ENCODE measurements at places on chromosomes 1 and 21.

DNA sequence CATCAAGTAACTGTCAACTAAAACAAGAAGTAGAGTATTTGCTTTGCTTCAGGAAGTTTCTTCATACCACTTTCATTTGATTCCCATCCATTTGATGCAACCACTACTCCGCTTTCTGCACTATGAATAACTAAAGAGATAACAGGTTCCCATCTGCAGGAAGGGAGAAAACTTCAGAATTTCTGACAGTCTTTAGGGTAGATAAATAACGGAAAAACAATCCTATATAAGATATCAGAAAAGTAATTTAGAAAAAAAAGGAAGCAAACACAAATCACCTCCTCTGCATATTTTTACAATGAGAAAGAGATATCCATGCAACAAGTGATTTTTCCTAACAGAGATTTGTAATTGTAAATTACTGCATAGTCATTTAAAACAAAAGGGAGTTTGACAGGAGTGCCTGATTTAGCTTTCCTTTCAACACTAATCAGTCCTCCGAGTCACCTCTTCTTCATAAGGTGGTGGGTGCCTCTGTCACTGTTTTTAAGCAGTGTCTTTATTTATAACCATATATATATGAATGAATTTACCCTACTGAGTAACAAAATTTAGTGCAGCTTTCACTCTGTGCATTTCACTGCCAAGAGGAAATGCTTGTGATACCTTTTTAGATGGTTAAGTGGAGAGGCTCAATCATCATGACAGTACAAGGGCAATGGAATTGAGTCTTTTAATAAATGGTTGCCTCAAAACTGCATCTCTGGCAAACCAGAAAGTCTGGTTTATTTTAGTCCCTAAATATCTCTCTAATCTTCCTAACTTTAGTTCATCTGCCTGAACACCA is 1920.4 kb downstream of the MRPL39 start:
- no peak for DNase-seq

DNA sequence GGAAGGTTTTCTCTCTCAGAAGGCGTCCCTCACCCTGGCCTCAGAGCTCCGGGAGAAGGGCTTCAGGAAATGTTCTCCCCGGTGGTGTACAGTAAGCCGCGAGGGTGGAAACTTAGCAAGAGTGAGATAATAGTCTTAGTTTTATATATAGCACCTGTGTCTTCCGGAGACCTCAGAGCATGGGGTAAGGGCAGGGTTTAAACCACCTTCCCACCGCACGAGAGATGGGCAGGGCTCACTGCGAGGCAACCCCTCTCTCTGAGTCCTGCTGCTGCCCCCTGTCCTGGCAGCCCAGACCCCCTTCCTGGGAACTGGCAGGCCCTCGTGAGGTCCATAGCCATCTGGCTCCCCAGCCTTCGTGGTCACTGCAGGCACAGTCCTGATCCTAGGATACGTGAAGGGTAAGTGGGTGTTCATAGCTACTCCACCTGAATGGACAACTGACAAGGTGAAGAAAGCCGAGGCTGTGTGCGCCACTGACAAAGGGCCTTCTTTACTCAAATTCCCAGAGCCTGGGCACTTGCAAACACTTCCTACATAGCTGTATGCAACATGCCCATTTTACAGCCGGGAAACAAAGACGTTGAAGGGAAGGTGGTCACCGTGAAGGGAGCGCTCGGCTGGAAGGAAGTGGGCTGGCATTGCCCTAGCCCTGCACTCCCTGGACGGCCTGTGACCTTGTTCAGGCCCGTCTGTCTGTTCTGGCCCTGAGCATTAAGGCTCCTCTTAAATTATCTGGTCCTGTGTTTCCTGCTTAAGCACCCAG is 26.9 kb downstream of the ITPKB start:
- no peak for DNase-seq

DNA sequence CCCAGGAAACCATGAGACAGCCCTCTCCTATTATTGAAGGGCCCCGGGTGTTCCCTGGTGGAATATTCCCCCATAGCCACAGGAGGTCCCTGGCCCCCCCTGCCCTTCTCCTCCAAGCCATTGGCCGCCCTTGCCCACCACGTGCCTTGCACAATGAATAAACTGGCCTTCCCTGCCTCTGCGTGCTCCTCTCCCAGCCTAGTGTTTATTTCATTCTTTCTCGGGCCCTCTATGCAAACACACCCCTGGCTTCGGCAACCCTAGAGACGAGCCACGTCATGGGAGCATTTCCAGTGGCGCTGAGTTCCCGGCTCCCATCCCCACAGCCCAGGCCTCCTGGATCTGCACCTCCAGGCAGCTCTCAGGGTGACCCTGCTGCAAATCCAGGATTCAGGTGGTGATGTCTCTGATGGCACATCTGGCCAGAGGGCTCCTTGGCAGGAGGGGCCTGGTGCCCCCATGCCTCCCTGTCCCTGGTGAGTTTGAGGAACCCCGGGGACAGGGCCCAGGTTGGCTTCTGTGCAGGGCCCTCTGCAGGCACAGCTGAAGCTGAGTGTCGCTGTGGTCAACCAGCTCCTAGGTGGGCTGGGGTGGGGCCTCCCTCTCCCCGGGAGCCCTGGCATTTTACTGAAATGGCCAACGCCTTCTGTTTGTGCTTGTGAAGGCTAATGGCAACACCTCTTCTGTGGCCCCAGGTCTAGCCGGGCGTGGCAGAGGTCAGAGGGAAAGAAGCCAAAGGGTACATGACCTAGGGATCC is 6.2 kb downstream of the KRTAP10-12 start:
- no peak for DNase-seq

DNA sequence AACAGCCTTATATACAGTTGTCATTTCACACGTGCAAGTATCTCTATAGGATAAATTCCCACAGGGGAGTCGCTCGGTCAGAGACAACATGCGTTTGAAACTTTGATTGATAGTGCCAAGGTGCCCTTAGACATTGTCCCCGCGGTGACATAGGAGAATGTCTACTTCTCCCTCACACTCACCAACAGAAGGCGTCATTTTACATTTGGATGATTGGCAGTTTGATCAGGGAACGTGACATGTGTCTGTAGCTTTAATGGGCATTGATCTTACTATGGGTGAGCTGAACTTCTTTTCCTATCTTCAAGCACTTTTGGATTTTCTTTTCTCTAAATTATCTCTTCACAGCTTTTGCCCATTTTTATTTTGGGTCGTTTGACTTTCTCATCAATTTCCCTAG is 42.6 kb upstream of the PAX7 start:
- no peak for DNase-seq

DNA sequence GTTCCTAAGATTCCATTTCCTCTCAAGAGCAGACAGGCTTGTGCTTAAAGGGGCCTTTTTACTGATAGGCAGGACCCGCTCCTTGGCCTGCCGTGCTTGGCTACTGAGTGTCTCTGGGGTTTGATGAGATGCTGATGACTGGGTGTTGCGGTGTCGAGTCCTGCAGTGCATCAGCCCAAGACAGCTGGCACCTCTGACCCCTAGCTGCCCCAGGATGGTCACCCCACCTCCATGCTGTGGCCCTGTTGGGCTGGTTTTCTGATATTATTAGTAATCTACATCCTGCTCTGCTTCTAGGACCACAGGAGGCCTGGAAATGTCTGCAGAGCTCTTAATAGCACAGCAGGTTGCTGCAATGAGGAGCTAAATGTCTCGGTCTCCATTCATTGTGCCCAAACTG is 28.7 kb downstream of the LRRC71 start:
- DNase-seq = no peak

GRCh38 chr1:111488669-111489068 is 14.8 kb downstream of the ADORA3 start:
- no peak for DNase-seq

DNA sequence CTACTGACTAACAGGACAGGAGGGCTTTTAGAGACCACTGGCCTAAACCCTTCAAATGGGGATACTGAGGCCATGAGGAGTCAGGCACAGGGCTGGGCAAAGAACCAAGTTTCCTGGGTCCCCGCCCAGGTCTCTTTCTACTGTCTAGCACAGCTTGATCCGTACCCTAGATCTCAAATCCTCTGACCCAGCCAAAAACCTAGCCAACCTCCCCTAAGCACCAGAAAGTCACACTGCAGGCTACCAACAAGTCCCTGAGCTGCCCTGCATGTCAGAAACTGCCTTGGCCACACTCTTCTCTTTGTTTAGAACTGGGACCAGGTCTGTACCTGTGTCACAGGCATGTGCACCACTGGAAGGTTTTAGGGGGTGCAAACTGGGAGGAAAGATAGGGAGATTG is 33.6 kb downstream of the AHDC1 start:
- no peak for DNase-seq

GRCh38 chr1:107669996-107670395 is 295.0 kb downstream of the VAV3 start:
- DNase-seq = no peak

GRCh38 chr1:34916104-34916503 is 13.3 kb downstream of the DLGAP3 start:
- DNase-seq = no peak

DNA sequence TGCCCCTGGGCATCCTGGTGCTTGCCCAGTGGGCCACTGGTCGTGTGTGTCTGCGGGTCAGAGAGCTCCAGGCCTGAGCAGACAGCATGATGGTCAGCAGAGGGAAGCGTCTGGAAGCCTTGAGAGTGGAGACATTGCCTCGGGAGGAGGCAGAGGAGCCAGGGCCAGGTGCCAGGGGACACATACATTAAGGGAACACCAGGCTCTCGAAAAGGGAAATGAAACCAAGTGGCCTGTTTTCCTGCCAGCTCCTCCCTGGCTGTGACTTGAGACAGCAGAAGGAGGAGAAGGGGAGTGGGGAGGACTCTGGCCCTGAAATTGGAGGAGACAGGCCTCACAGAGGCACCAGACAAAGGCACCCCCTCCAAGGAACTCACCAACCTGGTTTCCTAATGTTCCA is 62.4 kb upstream of the LRP8 start:
- no peak for DNase-seq

DNA sequence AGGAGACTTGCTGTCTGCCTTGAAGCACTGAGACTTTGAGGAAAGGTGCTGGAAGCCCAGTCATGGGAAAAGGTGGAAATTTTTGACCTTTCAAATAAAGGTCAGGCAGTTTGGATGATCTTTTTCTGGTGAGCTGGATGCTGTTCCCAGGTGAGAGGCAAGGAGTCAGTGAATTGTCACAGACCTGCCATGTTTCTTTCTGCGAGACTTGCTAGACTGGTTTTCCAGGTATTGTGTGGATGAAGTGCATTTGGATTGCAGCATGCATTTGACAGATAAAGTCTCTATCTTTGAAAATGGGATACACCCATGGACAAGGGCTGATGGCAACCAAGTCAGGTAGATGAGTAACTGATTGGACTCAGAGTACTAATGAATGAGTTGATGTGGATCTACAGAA is 65.7 kb upstream of the NHLH2 start:
- no peak for DNase-seq

DNA sequence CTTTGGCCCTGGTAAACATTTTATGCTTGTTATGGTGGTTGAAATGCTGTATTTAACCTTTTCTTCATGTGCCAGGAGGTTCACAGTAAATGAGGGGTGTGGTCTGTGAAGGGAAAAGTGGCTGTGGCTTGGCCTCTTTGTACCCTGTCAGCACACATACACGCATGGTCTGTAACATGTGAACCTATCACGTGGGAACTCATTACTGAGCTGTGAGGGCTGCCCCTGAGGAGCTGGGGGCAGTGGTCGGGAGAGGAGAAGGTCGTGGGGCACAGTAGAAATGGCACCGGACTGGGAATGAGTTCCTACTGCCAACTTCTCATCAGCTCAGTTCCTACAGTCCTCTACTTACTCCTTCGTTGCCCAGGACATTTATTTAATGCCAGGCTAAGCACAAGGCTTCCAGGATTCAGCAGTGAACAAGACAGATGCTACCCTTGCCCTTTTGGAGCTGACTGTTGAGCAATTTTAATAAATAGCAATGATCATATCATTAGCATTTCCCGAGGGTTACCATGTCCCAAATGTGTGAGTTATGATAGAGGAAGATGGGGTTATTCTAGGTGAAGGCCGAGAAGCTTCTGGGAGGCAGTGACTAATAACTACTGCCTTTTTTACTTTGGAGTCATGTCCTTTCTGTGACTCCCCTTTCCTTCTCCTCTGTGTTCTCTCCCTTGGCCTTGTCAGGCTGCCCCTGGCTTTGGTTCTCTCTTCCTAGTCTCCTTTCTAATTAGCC is 38.8 kb downstream of the DDR2 start:
- DNase-seq = no peak

- no peak for DNase-seq
These were observed 520.5 kb downstream of the SMYD3 start for GRCh38 chr1:245986404-245987218.

DNA sequence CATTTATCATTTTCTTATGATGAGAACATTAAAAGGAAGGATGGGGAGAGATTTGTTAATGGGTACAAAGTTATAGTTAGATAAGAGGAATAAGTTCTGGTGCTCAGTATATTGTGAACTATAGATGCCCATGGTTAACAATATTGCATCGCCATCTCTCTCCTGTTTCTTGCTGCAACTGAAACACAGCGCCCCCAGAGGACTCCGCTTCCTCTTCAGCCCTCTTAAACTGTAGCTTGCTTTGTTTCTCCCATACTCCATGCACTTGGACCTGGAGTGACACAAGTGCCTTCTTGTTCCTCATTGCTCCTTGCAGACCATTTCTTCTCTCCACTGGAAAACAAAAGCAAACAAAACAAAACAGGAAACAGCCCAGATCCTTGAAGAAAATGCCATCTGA is 70.1 kb upstream of the NTPCR start:
- DNase-seq = peak; percentile 34

All from nucleus accumbens (tissue), 56 donors.